Thymus (tissue), 14 donors: ENCODE measurements at places on chromosomes 11 and 22. TPM values are rescaled to one million over a fixed set of nuclear protein-coding genes. Genes with fewer than 3 reads are reported as not detected.

DNA sequence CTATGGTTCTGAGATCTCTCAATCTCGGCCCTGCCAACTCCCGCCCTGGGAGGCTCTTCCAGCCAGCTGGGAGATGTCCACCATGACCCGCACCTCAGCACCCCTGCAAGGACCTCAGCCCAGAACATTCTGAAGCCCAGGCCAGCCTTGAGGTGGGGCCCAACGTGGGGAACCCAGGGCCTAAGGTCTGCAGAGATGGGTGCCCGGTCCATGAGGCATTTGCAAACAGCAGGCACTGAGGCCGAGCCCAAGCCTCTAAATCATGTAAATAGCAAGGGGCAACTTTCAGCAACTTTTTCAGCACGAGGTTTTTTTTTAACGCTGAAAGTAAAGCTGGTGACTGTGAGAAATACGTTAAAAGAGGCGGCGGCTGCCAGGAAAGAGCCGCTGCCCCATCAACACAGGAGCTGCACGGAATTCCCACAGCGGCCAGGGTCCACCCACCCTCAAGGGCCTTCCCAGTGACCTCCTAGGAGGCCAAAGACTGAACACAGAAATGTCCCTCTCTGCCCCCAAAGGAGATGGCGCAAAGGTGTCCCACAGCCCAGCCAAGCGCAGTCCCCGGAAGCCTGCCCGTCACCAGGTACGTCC is 46.9 kb downstream of the BRD1 start:
- H3K27ac ChIP-seq, result no peak overlapping the region
- H3K36me3 ChIP-seq, result peaks cover 64% of the 10 kb centered on the region
- H3K4me3 ChIP-seq, result no peak overlapping the region
- peaks cover 2% of the 10 kb centered on the region for H3K4me1 ChIP-seq
- H3K27me3 ChIP-seq, result no peaks in the 10 kb centered on the region
- DNase-seq, result no peak

GRCh38 chr22:39095971-39096370 is 1.1 kb upstream of the APOBEC3H start:
- DNase-seq, result no peak
- no peaks in the 10 kb centered on the region for H3K36me3 ChIP-seq
- no peaks in the 10 kb centered on the region for H3K27me3 ChIP-seq
- peaks cover 4% of the 10 kb centered on the region for H3K4me1 ChIP-seq
- H3K27ac ChIP-seq, result no peak overlapping the region

GRCh38 chr11:28139841-28140415 is 31.7 kb downstream of the METTL15 start:
- no peaks in the 10 kb centered on the region for H3K27me3 ChIP-seq
- H3K4me1 ChIP-seq, result no peaks in the 10 kb centered on the region
- no peak overlapping the region for H3K4me3 ChIP-seq
- no peak for DNase-seq

Gene PTPRCAP
- 198 TPM for total RNA-seq

GRCh38 chr11:61290905-61291690 is 4.0 kb downstream of the VWCE start:
- H3K4me3 ChIP-seq, result no peak overlapping the region
- H3K27me3 ChIP-seq, result peaks cover 17% of the 10 kb centered on the region
- H3K36me3 ChIP-seq, result peaks cover 8% of the 10 kb centered on the region
- DNase-seq, result no peak

Gene TRPM5
- 0.09 TPM for total RNA-seq

- no peak overlapping the region for H3K4me3 ChIP-seq
- no peak for DNase-seq
- no peaks in the 10 kb centered on the region for H3K27me3 ChIP-seq
- no peaks in the 10 kb centered on the region for H3K36me3 ChIP-seq
- H3K27ac ChIP-seq, result no peak overlapping the region
Observed at GRCh38 chr11:131606811-131607335, 236.5 kb downstream of the NTM start.

GRCh38 chr11:111307472-111308108 is 9.2 kb downstream of the POU2AF3 start:
- H3K4me3 ChIP-seq, result no peak overlapping the region
- H3K27me3 ChIP-seq, result peaks cover 27% of the 10 kb centered on the region
- no peaks in the 10 kb centered on the region for H3K36me3 ChIP-seq
- peaks cover 3% of the 10 kb centered on the region for H3K4me1 ChIP-seq
- peak overlapping the region; percentile 2 for H3K27ac ChIP-seq

GRCh38 chr11:95050595-95051202 is 1.5 kb downstream of the KDM4F start:
- no peak overlapping the region for H3K4me3 ChIP-seq
- H3K4me1 ChIP-seq, result no peaks in the 10 kb centered on the region
- H3K27ac ChIP-seq, result no peak overlapping the region

DNA sequence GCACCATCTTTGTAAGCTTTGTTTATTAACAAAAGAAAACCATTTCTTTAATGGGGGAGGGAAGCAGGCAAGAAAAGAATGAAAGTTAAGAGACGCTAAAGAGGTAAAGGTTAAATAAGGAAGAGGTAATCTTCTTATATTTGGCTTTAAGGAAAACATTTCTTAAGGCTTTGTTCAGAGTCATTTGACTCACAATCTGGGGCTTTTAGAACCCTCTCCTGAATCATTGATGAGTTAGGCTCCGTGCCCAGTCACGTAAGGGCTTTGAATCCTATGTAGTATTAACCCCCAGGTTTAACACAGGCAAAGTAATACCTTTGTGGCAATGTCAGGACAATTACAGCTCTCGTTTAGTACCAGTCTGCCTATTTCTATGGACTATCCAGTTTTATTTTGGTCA is 26.1 kb downstream of the MADD start:
- H3K27me3 ChIP-seq, result no peaks in the 10 kb centered on the region
- no peak for DNase-seq
- H3K27ac ChIP-seq, result no peak overlapping the region
- peaks cover 58% of the 10 kb centered on the region for H3K36me3 ChIP-seq
